ENCODE measurements at places on chromosomes 5 and 9. TPM values are rescaled to one million over a fixed set of nuclear protein-coding genes. Genes with fewer than 3 reads are reported as not detected.

Gene PCDHB10
- total RNA-seq, result 22.4 TPM

Gene BTNL3
- not detected for total RNA-seq

Gene NIPBL
- total RNA-seq, result 51.4 TPM

Gene SPATA31C1
- total RNA-seq, result not detected

Gene PAEP
- not detected for total RNA-seq

Gene SLC2A8
- 16.4 TPM for total RNA-seq

Gene IL9
- not detected for total RNA-seq

Gene TMC1
- total RNA-seq, result 0.46 TPM

Gene TARS1
- total RNA-seq, result 105 TPM

Gene SLC34A3
- total RNA-seq, result not detected

Gene LHX3
- total RNA-seq, result not detected

Gene MYMK
- total RNA-seq, result not detected

Gene TPPP
- 27.5 TPM for total RNA-seq

Gene ACOT12
- 5.1 TPM for total RNA-seq

Gene SPINK6
- total RNA-seq, result not detected

Gene DDX4
- total RNA-seq, result not detected

Gene COL23A1
- 4.2 TPM for total RNA-seq

Gene SPATA31A7
- total RNA-seq, result not detected

Gene NSD1
- 73.6 TPM for total RNA-seq

Gene RAI14
- 17.3 TPM for total RNA-seq

Gene TTC39B
- 11.1 TPM for total RNA-seq

Gene C5orf63
- total RNA-seq, result 9.5 TPM

Gene TAF11L5
- total RNA-seq, result not detected

Gene NAIP
- total RNA-seq, result 26.8 TPM

Gene CYSRT1
- total RNA-seq, result 0.92 TPM

Gene KIF4B
- total RNA-seq, result 0.46 TPM

Gene GABRB2
- total RNA-seq, result 117 TPM

Gene SPOUT1
- 20.5 TPM for total RNA-seq

Gene KCNV2
- not detected for total RNA-seq

Gene DBH
- total RNA-seq, result under 0.01 TPM

Gene VLDLR
- total RNA-seq, result 26.1 TPM

Gene ATP6V1G1
- total RNA-seq, result 100 TPM

Gene IDNK
- 6.2 TPM for total RNA-seq

Gene PTGER4
- 5.5 TPM for total RNA-seq

Gene LECT2
- total RNA-seq, result not detected

Gene SURF2
- total RNA-seq, result 19.6 TPM

Gene SH3RF2
- total RNA-seq, result 1.2 TPM

Gene NIM1K
- 12.7 TPM for total RNA-seq
